ENCODE measurements at places on chromosomes 3 and 15.

GRCh38 chr3:61530355-61530754 is 31.0 kb upstream of the PTPRG start:
- no peak for ATAC-seq

DNA sequence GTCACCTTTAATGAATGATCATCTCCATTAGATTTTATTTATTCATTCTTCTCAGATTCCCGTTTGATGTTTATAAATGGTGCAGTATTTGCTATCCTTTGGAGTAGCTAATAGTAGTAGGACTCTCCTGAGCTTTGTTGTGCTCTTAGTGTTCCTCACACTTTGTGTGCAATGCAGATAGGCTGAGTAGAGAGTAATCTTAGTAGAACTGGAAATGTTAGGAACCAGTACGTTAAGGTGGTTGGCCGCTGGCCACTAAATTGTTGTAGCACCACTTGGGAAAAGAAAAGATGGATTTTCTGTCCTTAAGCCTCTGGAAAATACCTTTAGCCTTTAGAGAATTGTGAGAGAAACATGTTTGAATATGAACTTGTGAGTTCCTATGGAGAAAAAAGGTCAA is 19.9 kb upstream of the EBLN2 start:
- ATAC-seq: no peak

DNA sequence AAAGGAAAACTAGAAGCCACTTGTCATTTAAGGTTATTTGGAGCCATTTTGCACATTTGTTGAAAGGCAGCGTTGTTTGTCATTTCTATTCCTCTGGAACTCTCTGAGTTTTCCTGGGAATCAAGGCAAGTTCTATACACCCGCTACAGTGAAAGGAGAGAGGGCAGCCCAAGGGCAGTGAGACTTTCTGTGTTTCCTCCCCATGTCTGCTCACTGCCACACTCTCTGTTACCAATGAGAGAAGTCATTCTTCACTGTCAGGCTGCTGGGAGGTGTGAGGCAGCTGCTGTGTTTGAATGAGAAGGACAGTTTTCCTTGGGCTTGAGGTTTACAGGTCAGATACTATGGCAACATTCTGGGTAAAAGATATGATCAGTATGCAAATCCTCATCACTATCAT is 36.0 kb downstream of the ATP13A5 start:
- ATAC-seq: no peak

DNA sequence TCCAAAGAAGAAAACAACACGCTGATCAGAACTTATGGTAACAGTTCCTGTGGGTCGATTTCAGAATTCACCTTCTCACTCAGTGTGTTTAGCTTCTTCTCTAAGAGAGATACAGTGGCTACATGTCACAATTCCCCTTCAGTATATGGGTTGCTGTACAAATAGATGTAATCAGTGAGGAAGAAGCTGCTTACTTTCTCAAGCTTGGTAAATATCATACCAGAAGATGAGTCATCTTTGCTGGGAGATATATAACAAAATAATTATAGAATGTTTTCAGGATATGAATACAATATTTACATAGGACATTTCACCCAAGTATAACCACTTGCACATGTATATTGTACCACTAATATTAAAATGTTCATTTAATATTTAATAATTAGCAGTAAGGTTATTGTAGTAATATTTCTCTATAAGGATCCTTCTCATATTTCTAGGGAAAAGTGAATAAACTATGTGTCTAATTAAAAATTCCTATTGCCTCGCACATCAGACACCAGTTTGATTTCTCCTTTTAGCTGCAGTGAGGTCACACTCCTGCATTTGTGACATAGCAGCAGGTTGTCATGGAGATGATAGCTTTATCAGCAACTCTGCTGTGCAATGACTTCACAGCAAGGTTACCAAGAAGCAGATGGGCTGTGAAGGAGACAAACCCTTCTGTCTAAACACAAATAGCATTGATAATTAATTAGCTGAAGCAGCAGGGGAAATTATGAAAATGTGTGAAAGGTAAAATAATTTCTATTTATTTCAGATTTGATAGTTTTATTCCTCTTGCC is 211.4 kb downstream of the TUSC7 start:
- no peak for ATAC-seq

GRCh38 chr15:64622410-64623260 is 152.8 kb downstream of the RBPMS2 start:
- ATAC-seq: peak; percentile 65

DNA sequence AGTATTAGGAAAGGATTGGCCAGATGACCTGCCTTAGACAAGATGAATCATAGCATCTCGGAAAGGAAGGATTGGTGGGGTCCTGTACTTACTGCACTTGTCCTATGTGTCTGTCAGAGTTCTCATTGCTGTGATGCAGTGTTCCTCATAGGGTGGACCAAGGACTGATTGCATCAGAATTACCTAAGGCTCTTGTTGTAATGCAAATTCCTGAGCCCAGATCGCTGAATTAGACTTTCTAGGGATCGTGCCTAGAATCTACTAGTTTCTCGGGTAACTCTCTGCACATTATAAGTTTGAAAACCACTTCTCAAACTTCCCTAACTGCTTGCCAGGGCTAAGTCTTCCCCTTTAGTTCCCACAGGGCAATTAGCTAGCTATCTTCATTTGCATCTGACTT is 74.9 kb upstream of the SKOR1 start:
- ATAC-seq: no peak

GRCh38 chr3:193863657-193864357 is 270.8 kb downstream of the OPA1 start:
- no peak for ATAC-seq

DNA sequence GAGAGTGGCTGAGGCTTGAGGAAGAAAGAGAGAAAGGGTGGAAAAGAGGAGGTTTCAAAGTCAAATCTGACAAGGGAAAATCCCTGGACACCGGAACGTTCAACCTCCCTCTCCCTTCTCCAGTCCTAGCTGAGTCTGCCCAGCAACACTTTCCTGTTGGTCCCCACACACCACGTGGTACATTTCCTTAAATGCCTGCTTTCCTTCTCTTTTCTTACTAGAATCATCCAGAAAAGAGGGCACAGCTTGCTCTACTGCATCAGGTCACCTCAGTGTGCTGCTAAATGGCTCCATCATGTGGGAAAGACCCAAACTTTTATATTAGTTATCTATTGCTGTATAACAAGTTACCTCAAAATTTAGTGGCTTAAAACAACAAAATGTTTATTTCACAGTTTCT is 181.2 kb downstream of the NECTIN3 start:
- no peak for ATAC-seq

- no peak for ATAC-seq
Measured at GRCh38 chr15:48778331-48778730, 32.5 kb downstream of the CEP152 start.

GRCh38 chr3:114582929-114583328 is 289.1 kb downstream of the TIGIT start:
- peak; percentile 61 for ATAC-seq

- ATAC-seq: no peak
Measured at GRCh38 chr15:23854912-23855659, 168.0 kb upstream of the NDN start.

GRCh38 chr15:68192804-68193486 is 12.2 kb downstream of the CALML4 start:
- no peak for ATAC-seq

- no peak for ATAC-seq
Measured at GRCh38 chr3:124774327-124774718, 44.1 kb downstream of the UMPS start.

DNA sequence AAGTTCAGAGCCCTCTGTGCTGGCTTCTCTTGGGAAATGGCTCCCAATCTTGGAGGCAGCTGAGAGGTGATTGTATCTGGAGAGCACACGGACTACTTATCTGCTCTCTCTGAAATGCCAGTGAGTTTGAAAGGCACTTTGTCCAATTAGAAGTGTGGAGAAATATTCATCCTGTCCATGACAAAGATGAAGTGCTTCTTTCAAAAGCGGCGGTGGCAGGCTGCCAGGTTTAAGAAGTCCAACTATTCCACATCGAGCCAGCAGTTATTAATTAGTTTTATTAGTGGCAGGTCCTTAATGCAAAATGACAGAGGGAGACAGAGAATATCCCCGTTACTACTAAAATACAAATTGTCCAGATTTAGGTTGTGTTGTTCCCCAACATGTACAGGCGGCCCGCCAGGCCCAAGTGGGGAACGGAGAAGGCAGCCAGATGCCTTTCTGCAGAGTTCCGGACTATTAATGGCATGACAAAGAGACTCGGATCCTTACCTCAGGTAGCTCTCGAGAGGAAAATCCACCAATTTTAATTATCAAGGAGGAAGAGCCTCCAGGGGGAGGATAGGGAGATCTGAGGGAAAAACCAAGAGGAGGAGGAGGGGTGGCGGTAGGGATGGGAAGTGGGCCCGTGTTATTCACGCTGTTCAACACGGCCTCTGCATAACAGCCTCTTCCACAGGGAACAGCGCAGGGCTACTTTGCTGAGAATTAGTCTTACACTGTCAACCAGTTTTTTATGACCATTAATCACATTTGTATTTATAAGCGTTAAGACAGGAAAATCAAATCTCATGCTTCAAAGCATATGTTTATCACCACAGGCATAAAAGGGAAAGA is 42.0 kb downstream of the RORA start:
- no peak for ATAC-seq

DNA sequence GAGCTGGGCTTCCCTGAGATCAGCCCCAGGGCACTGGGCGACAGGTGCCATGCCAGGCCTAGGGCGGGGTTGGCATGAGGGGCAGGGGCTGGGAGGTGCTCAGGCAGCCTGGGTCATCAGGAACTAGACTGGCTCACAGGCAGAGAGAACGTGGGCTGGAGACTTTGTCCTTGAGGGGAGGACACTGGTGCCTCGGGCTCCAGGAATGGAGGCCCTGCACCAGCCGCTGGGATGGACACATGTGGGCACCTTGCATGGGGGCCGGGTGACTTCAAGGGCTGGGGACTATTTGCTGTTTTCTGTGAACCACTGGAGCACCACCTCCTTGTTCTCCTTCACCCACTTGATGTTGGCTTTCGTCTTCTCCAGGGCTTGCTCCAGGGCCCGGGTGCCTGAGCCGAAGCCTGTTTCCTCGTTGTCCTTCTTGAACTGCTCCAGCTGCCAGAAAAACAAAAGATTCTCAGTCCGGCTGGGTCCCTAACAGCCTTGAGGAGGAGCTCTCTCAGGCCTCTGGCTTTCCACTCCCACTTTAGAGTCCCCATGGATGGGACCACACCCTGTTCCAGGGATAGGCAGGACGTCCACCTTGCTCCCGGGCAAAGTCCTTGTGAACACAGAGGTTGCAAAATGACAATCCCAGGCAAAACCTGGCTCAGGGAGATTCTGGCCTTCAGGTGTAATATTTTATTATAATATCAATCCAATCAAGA is 9.1 kb downstream of the MESP2 start:
- no peak for ATAC-seq

GRCh38 chr3:184110316-184110725 is 13.5 kb downstream of the HTR3E start:
- no peak for ATAC-seq

GRCh38 chr3:171269542-171269941 is 190.7 kb downstream of the TNIK start:
- ATAC-seq: peak; percentile 10

DNA sequence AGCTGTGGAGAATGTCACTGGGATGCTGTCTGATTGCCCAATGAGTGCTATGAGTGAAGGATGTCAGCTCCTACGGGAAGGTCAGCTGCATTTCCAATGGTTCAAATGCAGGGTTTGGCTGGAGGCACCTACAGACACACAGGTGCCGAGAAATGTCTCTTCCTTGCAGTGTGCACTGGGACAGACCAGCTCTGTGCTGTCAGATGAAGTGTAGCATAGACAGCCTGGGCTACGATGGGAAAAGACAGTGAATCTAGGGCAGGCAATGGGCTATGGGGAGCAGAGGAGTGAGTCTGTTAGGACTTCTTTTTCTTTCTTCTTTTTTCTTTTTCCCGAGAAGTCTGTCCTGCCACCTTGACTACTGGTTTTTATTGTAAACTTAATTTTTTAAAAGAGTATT is 223.1 kb upstream of the EOMES start:
- ATAC-seq: no peak

DNA sequence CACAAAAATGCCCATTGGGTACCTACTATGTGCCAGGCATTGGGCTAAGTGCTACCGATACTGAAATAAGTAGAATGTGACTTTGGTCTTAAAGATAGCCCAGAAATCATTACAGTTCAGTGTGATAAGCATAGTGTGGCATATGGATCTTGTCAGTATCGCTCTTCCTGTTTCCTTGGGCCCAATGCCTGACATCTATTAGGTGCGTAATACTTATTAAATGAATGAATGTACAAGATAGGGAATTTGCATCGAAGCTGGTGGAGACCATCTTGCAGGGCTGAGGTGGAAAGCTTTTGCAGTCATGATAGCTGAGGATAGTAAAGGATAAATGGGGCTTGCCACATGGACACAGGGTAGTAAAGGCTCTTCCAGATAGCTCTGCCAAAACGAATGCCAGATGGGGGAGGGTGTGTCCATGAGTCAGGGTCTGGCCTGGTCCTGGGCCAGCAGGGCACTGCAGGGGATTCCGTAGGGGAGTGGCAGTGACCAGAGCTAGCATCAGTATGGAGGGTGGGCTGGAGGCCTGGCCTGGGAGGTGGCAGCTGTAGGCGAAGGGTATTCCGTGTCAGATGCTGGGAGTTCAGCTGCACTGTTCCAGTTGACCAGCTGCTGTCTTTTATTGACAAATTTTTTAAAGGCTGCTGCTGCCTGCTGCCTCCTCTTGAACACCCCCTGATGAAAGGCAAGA is 23.5 kb downstream of the TSEN2 start:
- no peak for ATAC-seq

DNA sequence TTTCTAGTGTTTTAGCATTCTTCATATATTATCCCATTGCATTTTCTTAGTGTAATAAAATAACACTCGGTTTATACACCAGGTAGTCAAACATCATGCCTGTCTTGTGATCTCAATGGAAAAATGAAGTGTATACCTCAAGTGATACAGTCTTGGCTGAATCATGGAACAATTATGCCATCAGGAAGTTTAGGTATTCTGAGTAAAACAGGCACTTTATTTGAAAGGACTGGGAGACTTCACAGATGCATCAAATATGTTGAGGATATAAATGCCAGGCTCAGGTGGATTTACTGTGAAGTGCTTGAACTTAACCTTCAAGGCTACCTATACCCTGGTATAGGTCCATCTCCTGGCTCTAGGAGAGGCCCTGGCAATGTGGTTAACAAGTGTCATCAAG is 8.5 kb downstream of the TGFBR2 start:
- ATAC-seq: peak; percentile 54

DNA sequence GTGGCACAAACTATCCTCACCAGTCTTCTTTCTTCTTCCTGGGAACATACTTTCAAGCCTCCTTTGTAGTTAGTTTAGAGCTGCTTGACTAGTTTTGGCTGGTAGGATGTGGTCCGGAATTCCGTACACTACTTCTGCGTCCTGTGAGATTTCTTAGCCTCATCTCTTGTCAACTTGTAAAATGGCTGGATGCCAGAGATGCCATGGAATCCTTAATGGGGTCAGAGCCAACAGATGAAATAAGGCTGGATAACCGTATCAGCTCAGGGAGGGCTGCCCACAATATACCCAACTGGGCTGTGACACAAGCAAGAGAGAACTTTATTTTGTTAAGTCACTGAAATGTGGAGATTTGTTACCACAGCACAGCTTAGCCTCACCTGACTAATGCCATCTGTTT is 466.9 kb upstream of the MDFIC2 start:
- ATAC-seq: no peak

Measured in activated CD4-positive, CD25-positive, alpha-beta regulatory T cell treated with anti-CD3 and anti-CD28 coated beads, Interleukin-2, amount 50 U/mL, for 24 hours (primary cell).